ENCODE measurements at places on chromosomes 13 and 19.
A peak's percentile ranks its signal among the peaks of the same experiment; 100 is the strongest.

DNA sequence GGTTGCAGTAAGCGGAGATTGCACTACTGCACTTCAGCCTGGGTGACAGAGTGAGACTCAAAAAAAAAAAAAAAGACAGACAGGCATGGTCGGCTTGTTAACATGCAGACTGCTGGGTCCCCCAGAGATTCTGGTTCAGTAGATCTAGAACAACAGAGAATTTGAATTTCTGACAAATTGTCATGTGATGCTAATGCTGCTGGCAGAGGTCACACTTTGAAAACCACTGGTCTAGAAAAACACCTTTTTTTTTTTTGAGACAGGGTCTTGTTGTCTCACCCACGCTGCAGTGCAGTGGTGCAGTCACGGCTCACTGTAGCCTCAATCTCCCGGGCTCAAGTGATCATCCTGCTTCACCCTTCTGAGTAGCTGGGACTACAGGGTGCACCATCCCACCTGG, 7.7 kb upstream of the LRFN3 start:
- no peak for DNase-seq

DNA sequence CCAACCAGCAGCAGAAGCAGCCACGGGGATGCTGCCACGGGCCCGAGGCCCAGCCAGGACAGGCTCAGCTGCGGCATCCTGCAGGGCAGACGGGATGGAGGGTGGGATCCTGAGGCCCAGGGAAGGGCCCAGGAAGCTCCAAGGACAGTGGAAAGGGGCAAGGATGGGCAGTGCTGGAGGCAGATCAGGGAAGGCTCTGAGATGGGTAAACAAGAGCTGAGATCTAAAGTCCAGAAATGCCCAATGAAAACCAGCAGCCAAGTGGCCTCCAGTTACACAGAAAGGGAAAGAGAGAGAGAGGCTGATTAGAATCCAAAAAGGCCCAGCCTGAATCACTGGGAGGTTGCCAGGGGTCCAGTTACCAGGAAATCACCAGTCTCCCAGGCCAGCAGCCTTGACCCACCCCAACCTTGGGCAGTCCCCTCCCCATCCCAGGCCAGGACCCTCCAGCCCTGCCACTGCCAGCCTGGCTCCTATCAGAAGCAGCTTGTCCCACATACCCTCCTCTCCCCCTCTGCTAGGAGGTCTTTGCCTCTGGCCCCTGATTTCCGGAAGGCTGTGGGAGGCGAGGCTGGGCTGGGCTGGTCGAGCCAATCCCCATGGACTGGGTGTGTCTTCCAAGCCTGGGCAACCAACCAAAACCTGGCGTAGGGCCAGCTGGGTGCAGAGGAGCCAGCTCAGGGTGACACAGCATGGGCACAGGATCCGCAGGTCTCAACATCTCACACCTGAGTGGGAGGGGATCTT, at the start of gene CYP4F11:
CYP4F11 (minus strand) TSS at position 198 of the 747 bp plus-strand sequence; CDS start at position 77, 121 bp downstream.
- DNase-seq: peak; percentile 87

DNA sequence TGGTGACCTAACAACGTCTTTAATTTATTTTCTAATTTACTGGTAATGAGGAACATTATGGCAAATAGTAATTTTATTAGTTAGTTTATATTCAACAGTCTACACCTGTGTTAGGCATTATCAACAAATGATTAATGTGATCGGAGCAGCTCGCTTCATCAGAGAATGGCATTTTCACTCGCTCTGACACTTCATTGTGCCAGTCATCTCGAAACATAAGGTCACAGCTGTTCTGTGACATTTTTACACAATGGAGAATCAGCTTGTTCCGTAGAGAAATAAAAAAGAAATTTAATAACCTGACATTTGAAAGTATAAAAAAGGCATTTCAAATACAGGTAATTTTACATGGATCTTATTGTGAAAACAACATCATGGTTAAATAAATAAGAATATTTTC, 858.4 kb downstream of the SLITRK6 start:
- DNase-seq: no peak

- DNase-seq: no peak
Measured at GRCh38 chr13:62593804-62594203, 1178.2 kb upstream of the PCDH20 start.

DNA sequence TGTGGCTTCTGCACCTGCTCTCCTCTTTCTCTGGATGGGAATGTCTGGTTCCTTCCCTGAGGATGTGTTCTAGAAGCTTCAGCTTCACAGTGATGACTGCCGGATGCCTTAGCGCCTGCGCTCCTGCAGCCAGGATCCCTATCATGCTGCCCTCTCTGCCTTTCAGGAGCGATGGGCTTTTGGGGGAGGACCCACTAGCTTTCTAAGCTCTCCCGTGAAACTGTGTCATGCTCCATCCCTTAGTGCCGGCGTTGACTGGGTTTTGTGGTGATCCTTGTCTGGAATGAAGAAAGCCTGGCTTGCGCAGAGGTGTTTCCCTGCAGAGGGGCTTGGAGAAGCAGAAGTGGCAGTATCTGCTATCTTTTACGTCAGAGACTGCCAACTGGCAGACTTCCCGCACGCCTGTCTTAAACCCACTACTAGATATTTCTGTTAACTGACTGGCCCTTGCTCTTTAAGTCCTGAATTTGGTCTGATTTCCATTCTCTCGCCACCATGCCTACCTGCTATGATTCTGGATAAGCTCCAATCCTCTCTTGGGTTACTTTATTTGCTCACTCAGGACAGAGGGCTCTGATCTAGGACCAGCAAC, 3.8 kb upstream of the KMT2B start:
- DNase-seq: no peak

- no peak for DNase-seq
Measured at GRCh38 chr13:111385183-111385857, 64.9 kb downstream of the TEX29 start.

DNA sequence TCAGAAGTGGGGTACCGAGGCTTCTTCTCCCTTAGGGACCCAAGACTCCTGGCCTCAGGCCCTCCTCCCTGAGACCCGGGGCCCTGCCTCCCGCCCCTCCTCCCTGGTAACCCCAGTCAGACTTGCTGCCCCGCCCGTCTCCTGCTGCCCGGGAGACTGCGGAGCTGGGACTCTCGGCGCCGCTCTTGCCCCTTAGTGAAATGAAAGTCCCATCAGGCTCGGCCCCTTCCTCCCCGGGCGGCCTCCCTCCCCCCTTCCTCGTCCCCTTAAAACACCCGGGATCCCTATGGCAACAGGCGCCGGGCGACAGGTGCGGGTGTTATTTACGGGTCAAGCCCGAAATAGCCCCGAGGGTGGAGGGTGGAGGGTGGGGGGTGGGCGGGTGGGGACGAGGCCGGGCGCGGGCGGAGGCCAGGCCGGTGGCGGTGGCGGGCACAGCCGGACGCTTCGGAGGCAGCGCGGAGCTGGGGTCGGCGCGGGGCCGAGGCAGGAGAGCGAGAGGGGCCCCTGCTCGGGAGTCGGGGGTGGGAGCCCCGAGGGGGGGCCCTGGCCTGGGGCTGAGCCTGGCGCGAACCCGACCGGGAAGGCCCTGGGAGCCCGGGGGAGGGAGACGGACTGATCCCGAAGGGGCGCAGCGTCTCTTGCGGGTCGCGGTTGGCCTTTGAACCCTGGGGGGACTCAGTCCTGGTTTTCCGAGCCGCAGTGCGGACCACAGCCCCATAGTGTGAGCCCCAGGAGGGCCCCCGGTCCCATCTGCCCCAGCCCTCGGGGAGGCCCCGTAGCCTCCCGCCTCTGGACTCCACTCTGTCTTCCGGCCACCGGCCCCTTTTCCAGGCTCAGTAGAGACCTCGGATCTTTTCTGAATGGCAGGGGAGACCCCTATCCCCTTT, at the start of gene CACNG6:
CACNG6 (plus strand) TSS at position 414 of the 890 bp plus-strand sequence. CDS start 1,241 bp downstream, outside the sequence.
- peak; percentile 52 for DNase-seq

- DNase-seq: no peak
Measured at GRCh38 chr13:99979453-99980200, 2.0 kb upstream of the ZIC2 start.

DNA sequence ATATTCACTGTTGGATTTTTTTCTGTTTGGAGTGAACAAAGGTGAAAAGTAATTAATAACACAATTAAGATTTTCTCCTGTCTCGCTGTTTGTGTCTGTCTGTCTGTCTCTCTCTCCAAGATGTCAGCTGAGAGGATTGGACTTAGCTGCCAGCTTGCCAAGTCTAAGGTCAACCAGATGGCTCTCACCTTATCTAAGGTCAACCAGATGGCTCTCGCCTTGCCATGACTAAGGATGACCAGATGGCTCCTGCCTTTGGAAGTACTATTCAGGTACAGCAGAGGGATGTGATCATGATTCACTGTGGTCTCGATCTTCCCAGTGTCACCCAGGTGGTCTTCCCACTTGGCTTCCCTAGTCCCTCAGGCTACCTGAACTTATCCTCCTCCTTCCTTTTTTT, 1436.4 kb downstream of the UQCRFS1 start:
- DNase-seq: no peak

DNA sequence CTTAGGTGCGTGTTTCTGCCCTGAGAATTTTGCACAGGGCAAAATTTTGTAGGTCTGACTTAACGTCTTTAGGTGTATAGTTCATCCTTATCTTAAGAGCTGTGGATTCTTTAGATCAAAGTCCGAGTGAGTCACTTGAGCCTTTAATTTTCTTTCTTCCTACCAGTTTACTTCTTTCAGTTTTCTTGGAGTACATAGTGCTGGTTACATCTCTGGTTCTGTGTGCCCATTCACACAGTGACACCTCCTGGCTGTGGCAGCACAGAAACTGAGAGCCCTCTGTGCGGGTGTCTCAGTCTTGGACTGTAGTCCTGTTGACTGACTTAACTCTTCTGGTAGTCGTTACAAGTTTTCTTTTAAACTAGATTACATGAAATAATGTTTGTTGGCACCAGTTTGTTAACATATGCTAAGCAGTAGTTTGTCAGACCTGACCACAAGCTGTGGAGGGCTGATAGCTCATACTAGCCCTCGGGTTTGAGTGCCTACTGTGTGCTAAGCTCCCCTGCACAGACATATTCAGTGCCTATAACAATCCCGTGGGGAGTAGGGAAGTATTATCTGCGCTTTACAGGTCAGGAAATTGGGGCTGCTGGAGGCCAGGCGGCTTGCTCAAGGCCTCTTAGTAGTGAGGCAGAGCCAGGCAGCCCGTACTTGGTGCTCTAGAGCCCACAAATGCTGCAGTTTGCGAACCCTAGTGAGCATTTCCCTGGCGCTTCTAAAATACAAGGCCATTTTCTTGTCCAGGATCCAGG, 1.6 kb downstream of the GATAD2A start:
- DNase-seq: peak; percentile 57

DNA sequence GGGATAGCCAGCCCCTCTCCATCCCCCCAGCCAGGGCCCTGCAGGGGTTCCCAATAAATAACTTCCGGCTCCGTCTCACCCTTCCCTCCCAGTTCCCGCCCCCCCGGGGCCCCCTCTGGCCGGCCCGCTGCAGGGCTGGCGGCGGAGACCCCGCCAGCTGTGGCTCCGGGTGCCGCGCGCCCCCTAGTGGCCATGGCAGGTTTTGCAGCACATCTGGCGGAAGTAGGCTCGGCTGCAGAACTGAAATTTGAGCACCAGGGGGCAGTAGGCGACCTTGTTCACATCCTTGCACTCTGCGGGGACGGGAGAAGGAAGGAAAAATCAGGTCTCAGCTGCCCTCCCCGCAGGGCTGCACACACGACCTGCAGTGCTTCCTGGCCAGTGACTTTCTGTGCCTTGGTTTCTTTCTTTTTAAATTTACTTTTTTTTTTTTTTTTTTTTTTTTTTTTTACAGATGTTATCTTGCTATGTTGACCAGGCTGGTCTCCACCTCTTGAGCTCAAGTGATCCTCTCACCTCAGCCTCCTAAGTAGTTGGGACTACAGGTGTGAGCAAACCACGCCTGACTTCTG, 3.6 kb upstream of the MYO1F start:
- peak; percentile 89 for DNase-seq

GRCh38 chr19:13132471-13133180, 14.6 kb downstream of the NACC1 start:
- DNase-seq: no peak

GRCh38 chr19:56088497-56089215, 32.4 kb downstream of the ZNF787 start:
- DNase-seq: no peak

DNA sequence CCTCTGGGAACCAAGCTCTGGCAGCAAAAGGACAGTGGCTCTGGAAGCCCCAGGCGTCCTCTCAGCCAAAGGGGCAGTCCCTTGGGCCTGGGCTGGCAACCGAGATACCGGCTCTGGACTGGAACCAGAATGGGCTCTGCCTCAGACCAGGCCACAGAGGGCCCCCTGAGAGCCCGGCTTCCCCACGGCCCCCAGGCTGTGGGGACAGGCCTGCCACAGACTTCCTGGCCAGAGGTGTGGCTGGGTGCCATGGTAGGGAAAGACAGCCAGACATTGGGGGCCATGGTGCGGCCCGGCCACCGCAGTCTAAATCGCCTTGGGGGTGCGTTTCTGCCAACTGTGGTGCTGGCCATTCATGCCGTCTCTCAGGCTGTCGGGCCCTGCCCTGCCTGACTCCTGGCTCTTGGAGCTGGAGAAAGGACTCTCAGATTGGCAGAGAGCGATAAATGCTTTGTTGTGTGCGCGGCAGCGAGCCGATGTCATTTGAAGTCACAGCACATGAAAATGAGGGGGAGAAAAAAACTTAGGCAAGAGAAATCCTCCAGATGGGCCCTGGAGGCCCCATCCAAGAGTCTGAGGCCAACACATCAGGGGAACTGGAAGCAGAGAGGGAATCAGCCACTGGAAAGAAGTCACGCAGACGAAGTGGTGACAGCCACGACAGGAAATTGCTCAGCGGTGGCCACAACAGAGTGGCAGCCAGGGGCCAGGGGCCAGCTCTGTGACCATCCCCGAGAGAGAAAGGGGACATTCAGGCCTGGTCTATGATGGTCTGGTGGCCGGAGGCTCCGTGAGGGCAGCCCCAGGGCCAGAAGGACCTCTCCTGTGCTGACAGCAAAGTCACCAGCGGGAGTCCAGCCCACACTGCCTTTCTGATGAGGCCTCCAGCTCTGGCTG, 26.5 kb downstream of the SH3GL1 start:
- DNase-seq: no peak

DNA sequence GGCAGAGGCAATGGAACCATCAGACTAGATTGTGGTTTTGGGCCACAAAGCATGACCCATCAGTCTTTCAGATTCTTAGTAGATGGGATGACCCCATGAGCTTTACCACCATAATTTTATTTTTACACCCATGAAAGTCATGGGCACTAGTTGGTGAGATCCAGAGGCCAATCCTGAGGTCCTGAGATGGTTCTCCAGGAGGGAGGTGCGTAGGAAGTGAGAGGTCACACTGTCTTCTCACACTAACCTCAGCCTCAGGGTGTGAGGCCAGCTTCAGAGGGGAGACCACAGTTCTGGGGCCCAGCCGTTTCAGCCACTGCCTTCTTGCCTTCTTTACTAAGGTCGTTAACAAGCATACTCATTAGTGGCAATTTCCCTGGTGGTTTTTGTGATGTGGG, 106.4 kb downstream of the AKAP11 start:
- no peak for DNase-seq

GRCh38 chr19:5956323-5956722, 21.6 kb downstream of the RANBP3 start:
- no peak for DNase-seq

DNA sequence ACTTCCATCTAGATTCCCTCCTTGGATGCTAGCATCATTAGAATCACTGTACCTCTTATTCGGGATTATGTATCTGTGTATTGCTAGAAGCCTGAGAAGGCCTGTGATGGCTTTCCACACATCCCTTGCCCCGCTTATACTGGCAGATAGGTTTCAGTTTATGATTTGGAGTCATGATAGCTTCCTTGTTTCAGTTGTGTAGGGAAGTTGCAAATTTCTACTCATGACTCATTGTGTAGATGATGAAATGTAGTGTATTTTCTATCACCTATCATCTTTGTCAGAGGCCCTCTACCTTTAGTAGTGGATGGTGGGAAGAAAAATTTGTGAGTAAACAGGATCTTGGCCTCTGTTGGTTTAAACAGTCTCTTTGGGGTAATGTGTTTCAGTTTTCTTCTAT, 165.2 kb downstream of the GGACT start:
- DNase-seq: no peak

- DNase-seq: no peak
Measured at GRCh38 chr13:26503826-26504594, 53.5 kb upstream of the WASF3 start.

GRCh38 chr13:93859716-93860115, 619.8 kb downstream of the DCT start:
- no peak for DNase-seq
